ENCODE measurements at places on chromosomes 5 and 9.

GRCh38 chr9:22138956-22139660 is 130.0 kb upstream of the CDKN2B start:
- DNase-seq: no peak

- no peak for DNase-seq
These were observed 134.5 kb downstream of the MTX3 start for GRCh38 chr5:79856456-79857055.

DNA sequence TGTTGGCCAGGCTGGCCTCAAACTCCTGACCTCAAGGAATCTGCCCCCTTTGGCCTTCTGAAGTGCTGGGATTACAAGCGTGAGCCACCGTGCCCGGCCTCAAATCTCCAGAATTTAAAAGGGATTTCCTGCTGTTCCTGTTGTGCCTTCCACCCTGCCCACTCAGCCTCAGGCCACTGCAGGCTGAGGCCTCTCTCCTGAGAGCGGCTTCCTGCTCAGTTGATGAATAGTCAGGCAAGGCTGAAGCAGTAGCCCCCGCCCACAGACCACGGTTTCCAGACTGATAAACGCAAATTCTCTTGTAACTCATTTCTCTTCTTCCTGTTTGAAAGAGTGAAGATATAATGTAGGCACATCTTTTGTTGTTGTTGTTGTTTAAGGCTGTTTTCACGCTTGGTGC is 127.0 kb upstream of the PLCXD3 start:
- no peak for DNase-seq

DNA sequence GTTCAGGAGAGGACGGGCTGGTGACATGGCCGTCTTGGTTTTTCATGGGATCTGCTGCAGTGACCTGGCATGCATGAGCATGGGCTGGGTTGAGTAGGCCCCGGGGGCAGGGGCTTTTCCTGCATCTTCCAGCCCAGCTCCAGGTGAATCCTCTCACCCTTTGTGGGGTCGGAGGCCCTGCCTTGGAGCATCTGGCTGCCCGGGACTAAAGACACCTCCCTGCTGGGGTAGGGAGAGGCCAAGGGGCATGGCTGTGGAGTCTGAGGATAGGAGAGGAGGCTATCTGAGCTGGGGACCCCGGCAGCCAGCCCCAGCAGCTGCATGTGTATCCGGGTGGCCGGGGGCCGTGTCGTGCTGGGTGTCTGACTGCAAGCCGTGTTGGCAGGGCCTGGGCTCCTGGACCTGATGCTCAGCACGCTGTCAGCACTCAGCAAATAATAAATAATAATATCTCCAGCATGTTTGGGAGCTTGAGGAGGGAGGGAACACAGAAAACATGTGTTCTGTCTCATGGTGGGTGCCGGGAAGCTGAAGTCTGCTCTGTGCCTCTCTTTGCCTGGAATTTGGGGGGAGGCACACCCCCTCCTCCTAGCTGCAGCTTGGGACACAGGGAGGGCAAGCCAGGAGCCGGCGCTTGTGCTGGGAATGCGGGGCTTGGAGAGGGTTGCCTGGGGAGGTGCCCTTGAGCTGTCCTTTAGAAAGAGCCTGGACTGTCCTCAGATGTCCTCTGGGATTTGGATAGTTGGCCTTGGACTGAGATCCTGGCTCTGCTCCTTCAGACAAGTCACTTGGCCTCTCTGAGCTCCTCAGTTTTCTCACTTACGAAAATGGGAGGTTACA is 28.4 kb upstream of the PITX1 start:
- DNase-seq: no peak

DNA sequence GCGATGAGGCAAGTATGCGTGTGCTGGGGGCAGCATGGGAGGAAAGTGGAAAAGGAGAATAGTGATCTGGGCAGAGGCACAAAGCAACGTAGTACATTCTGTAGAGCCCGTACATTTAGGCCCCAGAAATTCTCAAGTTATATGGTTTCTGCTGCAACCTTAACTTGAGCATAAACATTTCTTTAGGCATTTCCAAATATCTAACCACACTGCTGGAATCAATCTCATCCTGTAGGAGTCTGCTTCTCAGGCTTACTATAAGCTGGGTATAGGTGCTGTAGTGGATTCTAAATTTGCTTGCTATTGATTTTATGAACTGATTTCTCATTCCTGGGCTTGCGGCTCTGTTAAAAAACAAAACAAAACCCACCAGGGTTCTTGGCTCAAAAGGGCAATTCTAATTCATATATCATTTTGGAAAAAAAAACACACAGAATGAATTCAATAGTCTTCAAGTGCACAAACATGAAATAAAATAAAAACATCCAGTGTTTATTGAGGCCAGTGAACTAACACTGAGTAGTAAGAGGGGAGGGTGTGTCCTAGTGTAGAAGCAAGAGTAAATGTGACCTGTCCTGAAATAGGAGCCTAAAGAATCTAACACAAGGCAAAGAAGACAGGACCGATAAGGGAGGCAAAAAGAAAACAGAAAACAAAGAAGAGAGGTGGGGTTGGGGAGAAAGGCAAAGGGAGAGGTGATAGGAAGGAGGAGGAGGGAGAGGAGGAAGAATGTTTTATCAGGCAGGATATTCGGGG is 145.5 kb upstream of the LHFPL2 start:
- DNase-seq: no peak

GRCh38 chr5:131277875-131278740 is 14.3 kb downstream of the CDC42SE2 start:
- no peak for DNase-seq
